Esophagus squamous epithelium (tissue), 5 donors: ENCODE measurements at places on chromosomes 2 and 18.

DNA sequence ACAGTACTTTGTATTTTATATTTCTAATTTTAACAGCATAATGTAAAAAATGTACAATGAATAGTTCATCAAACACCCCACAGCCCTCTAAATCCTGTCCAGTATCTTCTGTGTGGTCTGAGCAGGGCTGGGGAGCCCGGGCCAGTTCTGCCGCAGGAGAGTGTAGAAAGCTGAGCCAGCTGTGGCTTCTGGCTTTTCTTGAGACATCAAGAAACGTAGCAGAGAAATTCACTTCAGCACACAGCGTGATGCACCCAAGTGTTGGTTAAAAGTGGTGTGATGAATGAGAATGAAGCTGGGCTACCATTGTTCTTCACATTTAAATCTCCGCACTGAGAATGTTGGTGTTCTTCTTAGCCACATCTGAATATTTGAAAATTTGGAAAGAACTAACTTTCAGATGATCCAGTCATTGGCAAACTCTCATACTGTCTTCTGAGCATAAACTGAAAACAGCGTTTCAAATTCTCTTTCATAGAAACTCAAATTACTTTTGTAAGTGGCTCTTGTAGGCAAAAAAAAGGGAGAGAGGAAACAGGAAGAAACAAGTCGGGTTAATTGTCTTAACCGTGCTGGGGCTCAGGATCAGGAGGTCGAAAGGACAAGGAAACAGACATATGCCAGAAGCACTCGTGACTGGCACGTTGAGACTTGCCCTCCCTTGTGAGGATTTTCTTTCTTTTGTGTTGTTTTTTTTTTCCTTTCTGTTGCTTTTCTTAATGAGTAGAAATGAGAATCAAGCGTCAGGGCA lies 23.4 kb upstream of the TMEM87B start:
- no peak overlapping the region for H3K4me3 ChIP-seq
- H3K4me1 ChIP-seq = peaks cover 18% of the 10 kb centered on the region
- H3K27me3 ChIP-seq = no peaks in the 10 kb centered on the region
- no peaks in the 10 kb centered on the region for H3K36me3 ChIP-seq

GRCh38 chr2:189593115-189593514 lies 12.5 kb upstream of the SLC40A1 start:
- DNase-seq = no peak
- no peaks in the 10 kb centered on the region for H3K27me3 ChIP-seq
- no peak overlapping the region for H3K27ac ChIP-seq

DNA sequence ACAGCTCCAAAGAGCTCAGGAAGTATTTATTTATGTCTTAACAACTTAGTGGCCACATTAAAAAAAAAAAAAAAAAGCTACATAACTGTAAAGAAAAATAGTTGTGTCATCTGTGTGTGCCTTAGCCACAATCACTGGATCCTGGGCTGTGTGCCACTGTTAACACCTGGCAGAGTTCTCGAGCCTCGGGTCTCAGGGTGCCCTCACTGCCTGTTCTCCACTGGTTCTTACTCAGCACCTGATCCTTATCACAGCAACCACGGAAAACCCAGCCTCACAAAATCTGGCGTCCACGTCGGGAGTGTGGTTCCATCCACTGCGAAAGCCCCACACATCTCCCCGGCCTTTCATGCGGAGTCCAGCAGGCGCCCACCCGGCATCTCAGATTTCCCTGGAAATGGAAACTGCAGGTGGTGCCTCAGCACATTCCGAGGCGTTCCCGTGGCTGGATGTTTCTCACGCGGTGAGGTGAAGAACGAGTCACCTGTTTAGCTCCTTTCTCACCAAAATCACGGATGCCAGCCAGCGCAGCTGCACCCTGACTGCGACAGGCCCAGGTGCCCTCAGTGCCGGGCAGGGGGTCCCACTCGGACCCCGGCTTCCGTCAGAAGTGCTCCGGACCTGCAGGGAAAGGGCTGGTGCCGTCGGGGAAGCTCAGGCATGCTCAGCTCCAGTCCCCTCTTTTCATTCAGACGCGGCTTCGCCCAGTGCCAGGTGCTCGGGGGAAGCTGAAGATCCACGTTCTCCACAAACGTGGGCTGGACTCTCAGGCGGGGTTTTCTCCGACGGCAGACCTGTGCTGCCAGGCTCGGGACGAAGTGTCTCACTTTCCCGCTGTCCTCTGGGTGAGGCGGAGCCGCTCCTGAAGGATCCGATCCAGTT lies 198.7 kb upstream of the SALL3 start:
- no peak overlapping the region for H3K4me3 ChIP-seq
- no peaks in the 10 kb centered on the region for H3K27me3 ChIP-seq
- DNase-seq = no peak
- no peaks in the 10 kb centered on the region for H3K4me1 ChIP-seq
- H3K27ac ChIP-seq = no peak overlapping the region

GRCh38 chr18:79548077-79548450 lies 131.5 kb upstream of the CTDP1 start:
- no peak overlapping the region for H3K27ac ChIP-seq
- H3K4me3 ChIP-seq = no peak overlapping the region
- H3K4me1 ChIP-seq = peaks cover 10% of the 10 kb centered on the region
- H3K27me3 ChIP-seq = no peaks in the 10 kb centered on the region
- no peak for DNase-seq

GRCh38 chr2:38148501-38148900 lies 72.5 kb upstream of the CYP1B1 start:
- H3K36me3 ChIP-seq = no peaks in the 10 kb centered on the region
- peaks cover 8% of the 10 kb centered on the region for H3K4me1 ChIP-seq
- no peaks in the 10 kb centered on the region for H3K27me3 ChIP-seq
- DNase-seq = no peak

DNA sequence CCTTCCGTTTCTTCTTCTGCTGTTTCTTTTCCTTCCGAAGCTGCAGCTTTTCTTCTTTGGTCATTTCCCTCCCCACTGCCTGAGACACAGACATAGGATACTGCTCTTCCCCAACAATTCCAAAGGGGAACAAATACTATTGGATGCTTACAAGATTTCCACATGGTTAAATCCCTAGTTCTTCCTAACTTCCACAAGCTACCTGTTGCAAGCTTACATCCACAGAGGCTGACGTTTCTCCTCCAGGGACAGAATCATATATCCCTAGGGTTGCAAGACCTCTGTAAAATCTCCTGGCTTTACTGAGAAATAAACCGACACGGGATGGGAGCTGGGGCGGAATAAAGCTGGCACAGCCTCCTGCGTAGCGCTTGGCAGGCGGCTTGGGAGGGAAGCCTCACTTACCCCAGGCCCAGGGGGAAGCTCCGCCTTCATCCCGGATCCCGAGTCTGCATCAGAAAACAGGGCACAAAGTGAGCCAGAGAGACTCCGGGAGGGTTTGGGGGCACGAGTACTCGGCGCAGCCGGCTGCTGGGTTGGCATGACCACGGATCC lies 590 bp downstream of the EIF2B4 start:
- peak overlapping the region; percentile 96 for H3K27ac ChIP-seq
- peaks cover 19% of the 10 kb centered on the region for H3K36me3 ChIP-seq

DNA sequence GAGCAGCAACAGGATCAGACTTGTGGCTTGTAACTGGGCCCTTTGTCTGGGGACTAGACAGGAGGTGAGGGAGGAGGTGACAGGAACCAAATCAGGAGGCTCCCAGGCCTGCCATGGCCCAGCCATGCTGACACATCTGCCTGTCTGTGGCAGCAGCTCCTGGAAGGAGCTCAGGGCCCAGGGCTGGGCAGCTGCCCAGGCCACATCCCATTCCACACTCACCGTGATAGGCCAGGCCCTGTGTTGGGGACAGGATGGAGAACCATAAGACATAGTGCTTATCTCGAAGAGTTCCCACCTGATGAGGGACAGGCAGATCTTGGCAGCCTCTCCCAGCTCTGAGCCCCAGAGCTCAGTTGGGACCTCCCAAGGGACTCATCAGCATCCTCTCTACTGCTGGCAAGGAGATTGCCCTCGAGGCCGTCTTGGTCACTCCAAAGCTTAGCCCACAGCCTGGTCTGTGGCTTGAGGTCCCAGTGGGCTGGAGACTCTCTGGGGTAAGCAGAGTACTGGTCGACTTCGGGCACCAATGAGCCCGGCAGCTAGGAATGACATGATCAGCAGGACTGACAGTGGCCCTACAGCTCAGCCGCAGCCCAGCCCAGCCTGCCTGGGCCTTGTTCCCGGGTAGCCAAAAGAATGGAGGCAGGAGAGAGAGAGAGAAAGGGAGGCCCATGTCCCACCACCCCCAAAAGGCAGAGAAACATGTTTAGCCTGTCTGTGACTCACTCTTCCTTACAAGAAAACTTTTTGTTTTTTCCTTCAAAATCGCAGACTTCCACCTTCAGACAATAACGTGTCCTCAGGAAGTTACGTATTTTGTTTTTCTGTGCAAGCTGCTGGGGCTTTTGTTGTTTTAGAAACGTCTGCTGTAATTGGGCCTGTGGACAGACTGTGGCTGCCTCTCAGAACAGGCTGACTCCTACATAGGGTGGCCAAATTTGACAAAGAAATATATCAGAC lies 82.1 kb downstream of the HS1BP3 start:
- H3K4me1 ChIP-seq = no peaks in the 10 kb centered on the region
- H3K27ac ChIP-seq = peak overlapping the region; percentile 25
- no peak overlapping the region for H3K4me3 ChIP-seq
- no peak for DNase-seq
- H3K36me3 ChIP-seq = no peaks in the 10 kb centered on the region

DNA sequence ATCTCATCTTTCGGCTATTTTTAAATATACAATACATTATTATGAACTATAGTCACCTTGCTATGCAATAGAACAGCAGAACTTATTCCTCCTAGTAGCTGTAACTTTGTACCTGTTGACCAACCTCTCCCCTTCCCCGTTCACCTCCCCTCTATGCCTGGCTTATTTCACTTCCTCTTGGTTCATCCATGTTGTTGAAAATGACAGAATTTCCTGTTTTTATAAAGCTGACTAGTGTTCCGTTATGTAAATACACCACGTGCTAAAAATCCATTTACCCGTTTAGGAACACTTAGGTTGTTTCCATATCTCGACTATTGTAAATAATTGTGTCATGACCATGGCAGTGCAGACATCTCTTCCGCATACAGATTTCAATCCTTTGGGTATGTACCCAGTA lies 10.3 kb downstream of the ALPI start:
- DNase-seq = no peak
- no peaks in the 10 kb centered on the region for H3K36me3 ChIP-seq
- H3K27me3 ChIP-seq = peaks cover 63% of the 10 kb centered on the region

DNA sequence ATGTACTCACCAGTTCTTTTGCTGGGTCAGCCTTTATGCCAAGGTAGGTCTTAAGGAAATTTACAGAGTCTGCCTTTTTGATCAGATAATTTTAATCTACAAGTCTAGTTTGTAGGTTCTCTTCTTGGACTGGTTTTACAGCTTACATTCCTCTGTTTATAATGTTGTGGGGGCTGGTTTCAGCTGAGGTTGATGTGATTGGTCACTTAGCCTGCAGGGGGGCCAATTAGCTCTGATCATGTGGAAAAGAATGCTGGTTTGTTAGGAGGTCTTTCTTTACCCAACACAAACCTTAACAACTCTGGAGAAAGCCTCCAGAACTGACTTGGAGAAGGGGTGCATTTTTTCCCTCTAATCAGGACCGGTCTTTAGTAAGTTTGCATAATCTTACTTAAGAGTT lies at the start of gene KCNJ13:
KCNJ13 (minus strand) TSS at position 131 of the 400 bp plus-strand sequence. CDS start 5,203 bp downstream, outside the sequence.
- no peaks in the 10 kb centered on the region for H3K4me1 ChIP-seq
- no peak within 1 kb of the TSS for H3K27ac ChIP-seq
- DNase-seq = no peak

DNA sequence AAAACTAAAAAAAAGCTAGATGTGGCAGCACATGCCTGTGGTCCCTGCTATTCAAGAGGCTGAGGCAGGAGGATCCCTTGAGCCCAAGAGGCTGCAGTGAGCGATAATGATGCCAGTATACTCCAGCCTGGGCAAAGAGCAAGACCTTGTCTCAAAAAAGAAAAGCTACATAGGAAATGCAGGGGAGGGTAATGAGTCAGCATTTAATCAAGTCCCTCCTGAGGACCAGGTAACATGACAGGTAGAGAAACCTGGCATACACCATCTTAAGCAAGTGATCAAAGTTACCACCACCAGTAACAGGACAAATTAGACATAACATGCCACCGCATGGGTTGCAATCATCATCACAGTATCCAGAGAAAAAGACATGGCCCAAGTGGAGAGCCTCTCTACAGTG lies 25.8 kb downstream of the MYO5B start:
- H3K4me1 ChIP-seq = no peaks in the 10 kb centered on the region
- H3K27ac ChIP-seq = no peak overlapping the region
- no peaks in the 10 kb centered on the region for H3K27me3 ChIP-seq
- no peak overlapping the region for H3K4me3 ChIP-seq
- H3K36me3 ChIP-seq = no peaks in the 10 kb centered on the region
- no peak for DNase-seq

- H3K4me3 ChIP-seq = no peak overlapping the region
- H3K27me3 ChIP-seq = no peaks in the 10 kb centered on the region
- no peaks in the 10 kb centered on the region for H3K36me3 ChIP-seq
- no peaks in the 10 kb centered on the region for H3K4me1 ChIP-seq
These were observed 43.6 kb downstream of the LYPD6B start for GRCh38 chr2:149082079-149082478.

- DNase-seq = no peak
- peaks cover 83% of the 10 kb centered on the region for H3K27me3 ChIP-seq
- no peak overlapping the region for H3K4me3 ChIP-seq
- no peaks in the 10 kb centered on the region for H3K36me3 ChIP-seq
- no peak overlapping the region for H3K27ac ChIP-seq
These were observed 81.6 kb downstream of the CIB4 start for GRCh38 chr2:26559556-26559955.

- H3K27me3 ChIP-seq = no peaks in the 10 kb centered on the region
- DNase-seq = no peak
- no peak overlapping the region for H3K27ac ChIP-seq
- no peaks in the 10 kb centered on the region for H3K36me3 ChIP-seq
These were observed 57.8 kb upstream of the LMAN1 start for GRCh38 chr18:59416818-59417217.

DNA sequence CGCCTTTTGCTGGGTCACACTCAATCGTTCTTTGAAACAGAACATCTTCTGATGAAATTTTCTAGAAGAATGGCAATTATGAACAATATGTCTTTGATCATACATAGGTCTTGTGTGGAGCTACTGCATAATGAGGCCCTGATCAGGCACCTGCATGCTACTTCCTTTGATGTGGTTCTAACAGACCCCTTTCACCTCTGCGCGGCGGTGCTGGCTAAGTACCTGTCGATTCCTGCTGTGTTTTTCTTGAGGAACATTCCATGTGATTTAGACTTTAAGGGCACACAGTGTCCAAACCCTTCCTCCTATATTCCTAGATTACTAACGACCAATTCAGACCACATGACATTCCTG lies 532 bp downstream of the UGT1A5 start:
- no peaks in the 10 kb centered on the region for H3K27me3 ChIP-seq
- no peaks in the 10 kb centered on the region for H3K36me3 ChIP-seq
- no peak overlapping the region for H3K27ac ChIP-seq
- no peak overlapping the region for H3K4me3 ChIP-seq
